ENCODE measurements at places on chromosomes 1 and 21.

DNA sequence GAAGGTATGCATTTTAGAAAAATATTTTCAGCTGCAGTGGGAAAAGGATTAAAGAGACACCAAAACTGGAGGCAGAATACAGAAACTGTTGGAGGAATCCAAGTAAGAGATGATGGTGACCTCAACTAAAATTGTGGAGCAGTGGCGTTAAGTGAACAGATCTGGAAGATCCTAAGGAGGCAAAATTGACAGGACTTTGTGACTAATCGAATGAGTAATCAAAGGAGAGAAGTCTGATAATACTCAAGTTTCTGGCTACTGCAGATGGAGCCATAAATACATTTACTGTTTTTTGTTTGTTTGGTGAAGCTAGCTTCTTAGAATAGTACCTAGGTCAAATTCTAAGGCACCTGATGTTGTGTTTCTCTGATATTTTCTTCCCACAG, 3.1 kb downstream of the CTBS start:
- no peak for DNase-seq

DNA sequence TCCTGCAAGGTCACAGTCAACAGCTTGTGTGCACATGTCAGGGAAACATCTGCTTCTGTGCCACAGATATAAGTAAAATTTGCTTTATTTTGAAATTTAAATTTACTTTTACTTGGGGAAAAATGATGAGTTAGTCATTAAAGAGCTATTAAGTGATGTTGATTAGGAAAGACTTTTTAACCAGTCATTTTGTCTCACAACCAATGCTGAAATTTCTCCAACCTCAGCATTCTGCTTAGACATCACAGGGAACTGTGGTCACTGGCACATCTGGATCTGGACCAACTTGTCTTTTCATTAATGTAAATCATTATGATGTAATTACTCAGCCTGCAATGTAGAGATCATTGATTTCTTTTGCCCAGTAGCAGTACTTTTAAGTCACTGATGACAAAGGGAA, 301.0 kb downstream of the TTLL7 start:
- no peak for DNase-seq

- peak; percentile 4 for DNase-seq
Measured at GRCh38 chr1:179016706-179017382, 8.8 kb upstream of the FAM20B start.

DNA sequence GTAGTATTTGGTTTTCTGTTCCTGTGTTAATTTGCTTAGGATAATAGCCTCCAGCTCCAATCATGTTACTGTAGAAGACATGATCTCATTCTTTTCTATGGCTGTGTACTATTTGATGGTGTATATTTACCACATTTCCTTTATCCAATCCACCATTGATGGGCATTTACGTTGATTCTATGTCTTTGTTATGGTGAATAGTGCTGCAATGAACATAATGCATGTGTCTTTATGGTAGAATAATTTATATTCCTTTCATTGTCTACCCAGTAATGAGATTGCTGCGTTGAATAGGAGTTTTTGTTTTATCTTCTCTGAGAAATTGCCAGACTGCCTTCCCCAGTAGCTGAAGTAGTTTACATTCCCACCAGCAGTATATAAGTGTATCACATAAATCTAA, 538.8 kb downstream of the LRRIQ3 start:
- DNase-seq, result no peak

- no peak for DNase-seq
Measured at GRCh38 chr1:165852871-165853270, 25.5 kb downstream of the UCK2 start.

GRCh38 chr1:82597649-82598048, 796.9 kb downstream of the ADGRL2 start:
- DNase-seq, result no peak

DNA sequence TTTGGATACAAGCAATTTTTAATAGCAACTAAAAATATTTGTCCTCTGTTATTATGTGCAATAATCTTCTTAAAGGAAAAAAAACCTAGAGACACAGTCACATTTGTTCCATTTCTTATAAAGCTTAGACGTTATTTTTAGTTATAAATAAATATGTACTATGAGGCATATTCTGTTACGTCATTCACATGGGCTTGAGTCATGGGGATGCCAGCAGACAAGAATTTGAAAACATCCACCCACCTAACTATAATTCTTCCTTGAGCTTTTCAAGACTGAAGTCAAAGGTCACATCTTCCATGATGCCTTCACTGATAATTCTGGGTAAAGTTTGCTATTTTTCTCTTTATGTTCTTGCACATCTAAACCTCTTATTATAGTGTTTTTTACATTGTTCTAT, 268.8 kb downstream of the KCTD3 start:
- no peak for DNase-seq

DNA sequence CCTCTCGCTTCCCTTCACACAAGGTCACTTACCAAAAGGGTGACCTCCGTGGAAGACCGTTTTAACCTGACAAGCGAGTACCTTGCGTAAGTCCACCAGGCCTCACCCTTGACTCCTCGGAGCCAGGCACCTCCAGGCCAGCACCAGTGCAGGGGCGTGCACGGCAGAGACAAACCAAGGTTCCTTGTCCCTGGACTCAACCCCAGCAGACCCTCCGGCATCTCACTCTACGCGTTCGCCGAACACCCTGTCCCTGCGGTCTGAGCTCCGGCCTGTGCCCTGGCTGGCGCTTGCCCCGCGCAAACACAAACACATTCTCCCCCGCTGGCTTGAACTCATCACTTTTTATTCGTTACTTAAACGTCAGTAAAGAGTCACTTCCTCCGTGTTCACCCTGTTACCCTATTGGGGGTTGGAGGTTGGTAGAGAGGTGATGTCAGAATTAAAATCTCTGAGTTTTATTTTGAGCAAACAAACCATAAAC, 4.5 kb downstream of the TBX15 start:
- DNase-seq, result no peak

Data from NCI-H146 (cell line).